ENCODE measurements at places on chromosomes 2 and 18. TPM values are rescaled to one million over a fixed set of nuclear protein-coding genes. Genes with fewer than 3 reads are reported as not detected.

- no peaks in the 10 kb centered on the region for H3K36me3 ChIP-seq
- no peak overlapping the region for H3K4me3 ChIP-seq
- peaks cover 15% of the 10 kb centered on the region for H3K4me1 ChIP-seq
- no peak for DNase-seq
- H3K27me3 ChIP-seq = no peaks in the 10 kb centered on the region
These were observed 44.0 kb downstream of the MYL12B start for GRCh38 chr18:3305933-3306332.

GRCh38 chr2:235860111-235860510, 308.1 kb downstream of the GBX2 start:
- H3K27ac ChIP-seq = no peak overlapping the region
- H3K36me3 ChIP-seq = no peaks in the 10 kb centered on the region
- no peak overlapping the region for H3K4me3 ChIP-seq
- no peaks in the 10 kb centered on the region for H3K27me3 ChIP-seq
- H3K4me1 ChIP-seq = peaks cover 6% of the 10 kb centered on the region

- no peak for DNase-seq
- no peaks in the 10 kb centered on the region for H3K36me3 ChIP-seq
- no peak overlapping the region for H3K4me3 ChIP-seq
These were observed 138.6 kb downstream of the DTNA start for GRCh38 chr18:34848695-34849094.

The DSG4 gene
- 3.2 TPM for total RNA-seq
